Stimulated activated CD8-positive, alpha-beta memory T cell treated with anti-CD3 and anti-CD28 coated beads, Interleukin-7, amount 100 ng/mL, for 24 hours (primary cell): ENCODE measurements at places on chromosomes 3 and 15.

GRCh38 chr3:38127611-38128302, 9.2 kb downstream of the ACAA1 start:
- DNase-seq: no peak

DNA sequence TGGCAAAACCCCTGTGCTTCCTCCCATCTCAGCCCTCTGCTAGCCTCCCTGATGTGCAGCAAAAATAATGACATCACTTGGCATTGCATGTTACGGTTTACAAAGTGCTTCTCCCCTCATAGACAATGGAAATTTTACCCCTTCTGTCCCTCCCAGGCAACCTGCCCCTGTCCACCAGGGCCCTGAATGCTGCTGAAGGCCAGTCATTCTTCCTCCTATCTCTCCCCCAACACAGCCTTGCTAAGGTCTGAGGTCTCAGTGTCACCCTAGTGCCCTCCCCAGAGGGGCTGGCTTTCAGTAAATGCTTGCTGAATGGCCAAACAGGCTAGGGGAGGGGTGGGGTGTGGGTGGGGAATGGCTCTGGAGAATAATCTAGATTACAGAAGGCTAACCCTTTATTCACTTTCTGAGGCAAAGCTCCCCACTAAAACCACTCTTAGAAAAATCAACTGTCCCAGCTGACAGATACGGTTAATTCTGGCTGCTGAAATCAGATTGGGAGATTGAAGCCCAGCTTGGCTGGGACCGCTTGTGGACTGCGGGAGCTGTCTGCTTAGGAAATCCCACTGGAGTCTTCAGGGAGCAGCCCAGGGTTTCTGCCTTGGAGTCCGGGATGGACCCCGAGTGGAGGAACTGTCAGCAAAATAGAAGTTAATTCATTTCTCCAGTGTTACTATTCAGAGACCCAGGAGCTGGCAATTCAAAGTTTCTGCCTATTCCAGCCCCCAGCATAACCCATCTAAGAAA, 22.9 kb downstream of the ANP32A start:
- DNase-seq: no peak

- DNase-seq: no peak
Observed at GRCh38 chr3:47018269-47018611, 38.8 kb downstream of the NBEAL2 start.

DNA sequence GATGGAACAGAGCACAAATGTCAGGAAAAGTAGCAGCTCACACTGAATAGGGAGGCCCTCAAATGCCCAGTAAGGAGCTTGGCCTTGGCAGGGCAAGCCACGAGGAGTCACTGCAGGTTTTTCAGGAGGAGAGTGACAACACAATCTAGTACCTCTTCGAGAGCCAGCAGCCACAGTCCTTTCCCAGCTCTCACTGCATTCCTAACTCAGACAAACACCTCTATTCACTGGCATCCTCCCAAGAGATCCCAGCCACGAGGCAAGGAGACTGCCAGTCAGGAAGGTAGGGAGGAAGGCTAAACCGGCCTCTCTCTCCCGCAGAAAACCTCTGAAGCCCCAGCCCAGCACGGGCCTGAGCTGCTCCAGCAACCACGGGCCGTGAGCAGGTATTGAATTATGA, 146.0 kb upstream of the SMAD3 start:
- DNase-seq: no peak

DNA sequence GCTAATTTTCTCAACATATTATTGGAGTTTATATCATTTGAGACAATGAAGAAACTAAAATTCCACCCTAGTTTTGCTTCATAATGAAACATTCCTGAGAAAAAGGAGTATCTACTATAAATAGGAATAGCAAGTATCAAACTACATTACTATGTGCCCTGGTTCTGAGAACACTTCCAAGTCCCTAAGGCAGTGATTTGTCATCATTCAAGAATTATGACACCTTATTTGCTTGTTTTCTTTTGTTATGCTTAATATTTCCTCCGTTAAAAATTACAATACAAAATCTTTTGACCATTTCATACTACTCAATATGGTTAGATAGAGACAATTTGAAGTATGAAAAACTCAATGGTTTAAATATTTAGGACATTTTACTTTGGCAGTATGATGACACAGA, 707.8 kb upstream of the GOLIM4 start:
- no peak for DNase-seq

GRCh38 chr3:175620532-175620931, 761.4 kb downstream of the NAALADL2 start:
- no peak for DNase-seq

- DNase-seq: no peak
Observed at GRCh38 chr15:94638183-94638582, 406.8 kb downstream of the MCTP2 start.

DNA sequence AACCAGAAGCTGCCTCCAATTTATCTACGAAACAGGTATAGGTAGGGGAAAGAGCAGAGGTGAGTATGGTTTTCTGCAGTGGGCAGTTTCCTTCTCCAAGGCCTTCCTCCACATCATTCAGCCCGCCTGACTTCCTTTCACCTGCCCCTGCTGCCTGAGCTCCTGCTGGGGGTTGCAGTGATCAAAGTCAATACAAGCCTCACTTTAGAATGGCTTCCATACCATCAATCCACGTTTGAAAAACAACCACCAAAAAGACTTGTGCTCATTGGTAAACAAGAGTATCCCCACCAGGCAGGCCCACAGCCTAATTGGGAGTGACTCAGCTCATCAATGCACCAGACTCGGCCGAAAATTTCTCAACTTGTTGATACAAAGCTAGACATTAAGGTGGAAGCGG, 159.9 kb downstream of the MAGI1 start:
- no peak for DNase-seq

DNA sequence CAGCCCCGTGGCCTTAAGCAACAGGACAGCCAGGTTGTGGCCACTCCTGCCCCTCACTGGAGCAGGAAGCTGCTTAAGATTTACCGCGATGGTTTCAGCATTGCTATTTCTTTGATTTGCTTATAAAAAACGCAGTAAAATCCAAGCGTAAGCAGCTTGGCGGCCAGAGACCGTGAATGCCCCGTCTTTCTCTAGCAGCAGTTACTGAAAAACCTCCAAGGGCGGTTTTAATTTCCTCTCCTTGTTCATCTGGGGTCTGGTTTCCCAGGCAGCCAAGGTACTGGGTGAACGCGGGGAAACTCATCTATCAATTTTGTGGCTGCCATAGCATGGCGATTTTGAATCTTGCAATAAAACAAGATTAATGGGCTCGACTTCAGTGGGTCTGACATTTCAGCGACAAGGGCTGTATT, 130.3 kb downstream of the MINAR1 start:
- no peak for DNase-seq

- no peak for DNase-seq
Observed at GRCh38 chr3:178491751-178492150, 44.5 kb upstream of the KCNMB2 start.

- no peak for DNase-seq
Observed at GRCh38 chr3:49805367-49805782, 2.3 kb downstream of the INKA1 start.

DNA sequence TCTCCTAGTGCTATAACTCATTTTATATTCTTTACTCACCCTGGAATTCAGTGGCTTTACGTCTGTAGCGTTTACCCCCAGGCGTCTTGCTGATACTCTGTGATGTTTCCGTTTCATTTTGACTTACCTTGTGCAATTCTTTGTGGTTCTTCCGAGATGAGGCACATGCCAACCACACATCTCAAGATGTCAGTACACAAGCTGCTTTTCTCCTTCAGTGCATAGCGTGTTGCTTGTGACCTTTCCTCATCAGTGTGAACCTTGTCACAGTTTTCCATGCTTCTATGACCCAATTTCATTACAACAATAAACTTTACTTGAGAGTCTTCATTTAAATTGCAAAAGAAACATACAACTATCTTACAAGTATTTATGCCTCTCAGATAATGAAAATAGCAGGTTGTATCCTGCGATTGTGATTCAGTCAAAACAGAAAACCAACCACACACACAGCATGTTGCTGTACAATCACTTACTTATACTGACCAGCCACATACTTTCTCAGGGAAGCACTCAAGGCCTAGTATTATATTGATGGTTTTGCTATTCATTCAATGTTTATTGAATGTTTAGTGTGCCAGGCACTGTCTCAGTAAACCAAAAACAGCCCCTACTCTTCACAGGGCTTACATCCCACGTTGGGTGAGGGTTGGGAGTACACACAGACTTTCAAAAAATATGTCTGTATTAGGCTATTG, 4.6 kb upstream of the TBL1XR1 start:
- no peak for DNase-seq

- no peak for DNase-seq
Observed at GRCh38 chr3:45596290-45596791, 1.8 kb downstream of the LIMD1 start.

GRCh38 chr15:79989183-79989582, 18.2 kb upstream of the BCL2A1 start:
- DNase-seq: no peak
